ENCODE measurements at places on chromosomes 5 and 9.

DNA sequence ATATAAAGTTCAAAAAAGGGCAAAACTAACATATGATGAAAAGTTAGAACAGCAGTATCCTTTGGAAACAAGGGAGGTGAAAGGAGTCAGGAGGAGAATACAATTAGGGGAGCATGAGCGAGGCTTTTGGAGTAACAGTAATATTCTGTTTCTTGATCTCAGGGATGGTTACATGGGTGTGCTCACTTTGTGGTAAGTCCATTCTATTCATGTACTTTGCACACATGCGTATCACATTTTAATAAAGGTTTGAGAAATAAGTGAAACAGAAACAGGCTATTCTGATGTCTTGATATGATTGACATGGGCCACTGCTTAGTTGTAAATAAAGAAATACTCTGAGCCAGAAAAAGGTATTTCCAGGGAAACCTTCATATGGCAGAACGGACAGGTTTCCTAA lies 208.8 kb downstream of the SPOCK1 start:
- no peak for DNase-seq

DNA sequence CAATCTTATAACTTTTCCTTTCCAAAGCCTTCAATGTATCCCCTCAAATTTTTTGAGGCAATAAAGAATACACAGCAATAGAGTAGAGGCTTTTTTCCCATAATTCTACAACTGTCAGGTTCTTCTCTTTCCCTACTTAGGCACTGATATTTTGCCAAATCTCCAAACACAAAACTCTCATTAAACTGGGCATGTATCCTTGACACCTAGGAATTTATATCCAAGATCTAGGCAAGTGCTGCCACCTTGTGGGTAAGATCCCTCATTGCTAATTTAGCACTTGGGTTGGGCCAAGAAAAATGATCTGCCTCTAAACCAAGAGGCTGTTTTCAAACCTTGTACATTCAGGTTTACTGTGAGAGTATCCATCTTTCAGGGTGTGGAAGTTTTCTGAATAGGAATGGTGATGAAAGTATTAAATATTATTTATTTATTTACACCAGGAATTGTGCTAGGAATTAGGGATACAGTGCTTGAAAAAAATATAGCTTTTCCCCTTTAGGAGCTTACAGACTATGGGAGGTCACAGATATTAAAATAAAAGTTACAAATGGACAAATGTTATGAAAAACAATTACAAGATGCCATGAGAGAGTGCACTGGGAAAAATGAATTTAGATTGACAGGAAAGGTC lies 17.6 kb downstream of the TSTD2 start:
- no peak for DNase-seq

- no peak for DNase-seq
Measured at GRCh38 chr9:132998831-132999635, 20.5 kb downstream of the GFI1B start.

- no peak for DNase-seq
Measured at GRCh38 chr5:37975531-37975930, 135.7 kb upstream of the GDNF start.

DNA sequence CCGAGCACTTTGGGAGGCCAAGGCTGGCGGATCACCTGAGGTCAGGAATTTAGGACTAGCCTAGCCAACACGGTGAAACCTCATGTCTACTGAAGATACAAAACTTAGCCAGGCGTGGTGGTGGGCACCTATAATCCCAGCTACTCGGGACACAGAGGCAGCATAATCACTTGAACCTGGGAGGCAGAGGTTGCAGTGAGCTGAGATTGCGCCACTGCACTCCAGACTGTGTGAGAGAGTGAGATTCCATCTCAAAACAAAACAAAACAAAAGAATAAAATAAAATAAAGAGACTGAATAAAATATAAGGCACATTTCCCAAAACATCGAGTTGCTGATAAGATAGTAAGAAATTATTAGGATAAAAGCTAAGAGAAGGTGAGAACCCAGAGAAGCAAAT lies 32.3 kb upstream of the GLDC start:
- no peak for DNase-seq

GRCh38 chr5:151126199-151126645 lies 31.4 kb downstream of the ANXA6 start:
- peak; percentile 46 for DNase-seq

DNA sequence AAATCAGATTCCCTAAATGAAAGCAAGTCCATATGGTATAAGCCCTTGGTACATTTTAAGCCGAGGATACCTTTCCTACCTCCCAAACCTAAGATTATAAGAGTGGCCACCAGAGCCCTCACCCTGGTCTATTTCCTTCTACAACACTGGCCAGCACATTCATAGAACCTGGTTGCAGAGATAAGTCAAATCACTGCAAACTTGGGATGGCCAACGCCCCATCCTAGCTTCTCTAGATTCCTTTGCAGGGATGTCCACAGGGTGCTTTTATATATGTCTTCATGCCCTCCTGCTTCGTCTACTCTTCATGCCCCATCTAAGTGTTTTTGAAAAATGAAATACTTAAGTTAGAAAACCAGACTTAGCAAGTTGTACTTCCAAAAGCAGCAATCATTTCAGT lies 41.8 kb downstream of the SH3RF2 start:
- DNase-seq: no peak

DNA sequence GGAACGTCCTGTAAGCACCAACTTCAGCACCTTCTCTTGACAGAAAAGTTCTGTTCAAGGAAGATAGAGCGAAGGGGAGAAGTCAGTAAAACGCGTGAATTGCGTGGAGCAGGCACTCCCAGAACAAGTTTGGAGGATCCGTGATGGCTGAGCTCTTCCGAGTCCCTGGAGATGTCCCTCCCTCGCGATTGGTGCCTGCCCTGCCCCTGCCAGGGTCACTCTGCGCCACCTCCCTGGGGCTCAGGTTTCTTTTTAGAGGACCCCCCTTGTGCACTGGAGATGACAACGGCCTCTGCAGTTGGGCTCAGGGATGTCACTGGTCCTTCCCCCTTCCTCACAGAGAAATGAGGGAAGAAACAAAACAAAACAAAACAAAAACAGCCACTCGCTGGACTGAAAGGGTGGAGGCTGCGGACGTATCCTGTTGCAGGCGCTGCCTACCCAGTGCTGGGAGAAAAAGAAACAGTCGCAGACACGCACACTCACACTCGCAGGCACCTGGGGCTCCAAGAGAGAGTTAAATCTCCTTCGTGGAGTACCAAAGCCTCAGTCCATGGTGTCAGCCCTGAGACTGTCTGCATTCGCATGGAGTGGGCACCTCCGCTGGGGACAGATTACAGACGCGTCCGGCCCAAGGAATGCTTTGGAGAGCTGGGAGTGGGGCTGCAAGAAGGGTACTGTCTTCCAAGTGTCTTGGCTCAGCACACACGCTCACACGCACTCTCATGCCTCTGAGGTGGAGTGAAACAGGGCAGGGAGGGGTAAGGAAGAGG lies 512.7 kb downstream of the SLCO4C1 start:
- DNase-seq: no peak

- DNase-seq: no peak
Measured at GRCh38 chr5:138936-139335, 47.0 kb downstream of the PLEKHG4B start.

- DNase-seq: no peak
Measured at GRCh38 chr9:70554881-70555280, 140.4 kb upstream of the KLF9 start.

DNA sequence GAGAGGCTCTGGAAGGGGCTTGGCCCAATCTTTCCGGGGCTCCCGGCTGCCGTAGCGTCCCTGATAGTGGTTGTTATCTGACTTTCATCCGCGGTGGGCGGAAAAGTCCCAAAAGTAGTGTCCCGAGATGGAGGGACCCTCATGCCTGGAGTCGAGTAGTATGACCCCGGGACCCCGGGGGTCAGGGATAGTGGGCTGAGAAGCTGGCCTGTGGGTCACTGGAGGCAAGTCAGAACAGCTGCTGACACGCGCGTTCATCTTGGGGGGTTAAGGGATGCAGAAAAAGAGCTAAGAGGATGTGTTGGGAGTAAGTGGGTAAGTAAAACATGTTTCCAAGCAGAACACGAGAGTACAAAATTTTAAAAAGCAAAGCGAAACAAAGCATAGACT lies 123.4 kb downstream of the TMEM161B start:
- no peak for DNase-seq

- no peak for DNase-seq
Measured at GRCh38 chr9:135516132-135516860, 4.9 kb upstream of the LCN1 start.

DNA sequence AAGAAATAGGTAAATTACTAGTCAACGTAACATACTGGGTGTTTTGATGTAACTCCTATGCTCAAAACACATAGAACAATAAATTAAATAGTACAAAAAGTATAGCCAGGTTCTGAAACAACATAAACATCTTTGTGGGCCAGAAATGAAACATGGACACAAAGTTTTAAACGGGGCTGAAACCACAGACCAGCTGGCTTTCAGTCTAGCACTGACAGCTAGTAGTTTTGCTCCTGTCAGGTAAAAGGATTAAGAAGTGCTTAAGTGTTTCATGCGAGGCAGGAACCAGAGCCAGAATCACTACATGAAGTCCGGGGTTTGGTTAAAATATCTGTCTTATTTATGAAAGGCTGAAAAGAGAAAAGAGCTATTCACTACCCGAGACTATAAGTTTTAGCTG lies 19.5 kb downstream of the DCAF10 start:
- DNase-seq: no peak

GRCh38 chr5:170353011-170353761 lies 36.0 kb downstream of the KCNMB1 start:
- no peak for DNase-seq

DNA sequence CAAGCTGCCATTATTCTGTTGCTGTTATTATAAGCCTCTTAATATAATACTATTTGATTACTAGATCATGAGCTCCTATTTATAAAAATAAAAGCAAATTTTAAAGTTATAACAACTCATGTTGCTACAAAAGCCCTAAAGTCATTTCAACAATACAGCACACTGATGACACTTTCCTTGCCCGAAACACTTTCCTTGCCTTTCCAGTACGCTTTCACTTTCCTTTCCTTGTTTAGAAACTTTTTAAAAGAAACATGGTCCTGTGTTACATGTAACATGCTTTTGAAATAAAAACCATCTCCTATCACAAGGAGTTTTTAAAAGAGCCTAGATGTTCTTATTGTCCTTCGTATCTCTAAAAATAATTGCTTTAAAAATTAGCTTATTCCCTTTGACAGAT lies 688.4 kb downstream of the PTPRD start:
- DNase-seq: no peak

GRCh38 chr9:130010151-130010988 lies 32.6 kb downstream of the FNBP1 start:
- DNase-seq: peak; percentile 37

GRCh38 chr5:68032216-68032762 lies 183.3 kb upstream of the PIK3R1 start:
- no peak for DNase-seq

DNA sequence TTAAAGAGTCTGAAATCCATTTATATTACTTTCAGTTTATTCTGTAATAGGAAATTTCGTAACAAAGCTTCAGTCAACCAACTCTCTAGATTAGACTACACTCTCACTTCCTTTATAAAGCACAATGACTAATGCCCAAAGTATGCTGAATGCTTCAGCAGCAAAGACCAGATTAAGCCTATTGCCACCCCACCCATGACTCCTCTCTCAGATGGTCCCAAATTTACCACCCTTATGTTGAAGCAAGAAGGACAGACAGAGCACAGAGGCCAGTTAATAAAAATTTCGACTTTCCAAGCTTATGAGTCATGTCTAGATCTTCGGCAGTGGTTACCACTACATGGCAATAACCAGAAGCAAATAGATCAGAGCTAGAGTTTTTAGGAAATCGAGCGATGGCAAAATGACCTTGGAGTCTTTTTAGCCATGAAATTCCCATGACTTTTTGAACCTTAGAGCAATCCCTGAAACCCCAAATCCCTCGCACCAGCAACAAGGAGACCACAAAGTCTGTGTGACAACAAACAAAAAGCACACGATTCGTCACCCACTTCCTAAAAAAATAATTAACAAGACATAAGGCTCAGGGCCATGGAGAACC lies 287.8 kb upstream of the RASA1 start:
- DNase-seq: no peak

- no peak for DNase-seq
Measured at GRCh38 chr9:98132806-98133631, 14.0 kb upstream of the TRIM14 start.

DNA sequence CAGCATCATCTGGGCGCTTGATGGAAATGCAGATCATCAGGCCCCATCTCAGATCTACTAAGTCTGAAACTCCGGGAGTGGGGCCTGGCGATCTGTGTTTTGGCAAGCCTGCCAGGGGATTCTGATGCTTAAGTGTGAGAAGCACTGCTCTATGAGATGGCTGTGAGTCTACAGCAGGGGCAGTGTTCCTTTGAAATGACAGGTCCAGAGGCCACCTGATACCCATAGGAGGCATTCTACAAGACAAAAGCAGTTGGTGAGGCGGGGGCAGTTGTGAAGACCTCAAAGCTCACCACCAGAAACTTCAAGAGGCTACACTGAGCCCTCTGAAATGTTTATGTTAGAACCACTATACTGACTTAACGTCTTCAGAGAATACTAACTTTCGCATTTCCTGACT lies 86.9 kb upstream of the SPATA31D4 start:
- DNase-seq: no peak

DNA sequence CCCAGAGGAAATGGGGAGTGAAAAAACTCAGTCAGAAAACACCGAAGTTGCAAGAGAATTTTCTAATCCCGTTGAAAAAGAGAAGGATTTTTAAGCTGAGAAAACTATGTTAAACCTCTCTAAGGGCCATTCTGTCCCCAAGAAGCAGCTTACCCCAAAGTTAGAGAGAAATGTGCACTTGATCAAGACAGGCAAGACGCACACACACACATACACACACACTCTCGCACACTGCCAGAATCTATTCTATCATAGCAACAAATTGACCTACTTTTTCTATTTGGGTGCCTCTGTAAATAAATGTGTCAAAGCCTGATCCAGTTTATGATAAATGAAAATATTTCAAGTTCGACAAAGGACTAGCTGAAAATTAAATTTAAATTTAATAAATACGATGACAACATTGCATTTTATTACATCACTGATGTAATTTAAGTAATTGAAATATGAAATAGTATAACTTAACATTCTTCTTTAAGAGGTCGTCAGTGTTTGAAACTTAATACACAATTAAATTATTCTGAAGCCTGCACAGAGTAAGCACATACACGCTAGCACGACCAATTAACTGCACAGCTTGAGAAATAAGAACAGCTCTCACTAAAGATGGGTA lies 5.9 kb downstream of the NFIL3 start:
- no peak for DNase-seq

- no peak for DNase-seq
Measured at GRCh38 chr9:106880863-106881262, 17.9 kb downstream of the ZNF462 start.

DNA sequence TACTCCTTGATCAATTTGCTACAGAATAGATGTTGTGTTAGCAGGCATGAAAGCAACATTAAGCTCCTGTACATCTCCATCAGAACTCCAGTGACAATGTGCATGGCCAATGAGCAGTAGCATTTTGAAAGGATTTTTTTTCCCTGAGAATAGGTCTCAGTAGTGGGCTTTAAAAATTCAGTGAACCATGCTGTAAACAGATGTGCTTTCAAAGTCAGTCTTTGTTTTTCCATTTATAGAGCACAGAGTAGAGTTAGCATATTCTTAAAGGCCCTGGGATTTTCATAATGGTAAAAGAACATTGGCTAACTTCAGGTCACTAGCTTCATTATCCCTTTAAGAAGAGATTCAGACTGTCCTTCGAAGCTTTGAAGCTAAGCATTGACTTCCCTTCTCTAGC lies 150.8 kb downstream of the VPS13A start:
- DNase-seq: no peak

- DNase-seq: no peak
Measured at GRCh38 chr9:13971415-13971814, 342.5 kb downstream of the NFIB start.

- DNase-seq: no peak
Measured at GRCh38 chr9:36986468-36987408, 47.3 kb downstream of the PAX5 start.

All from activated T-helper 1 cell treated with anti-CD3 and anti-CD28 coated beads, Interleukin-2, amount 50 U/mL, for 16 hours (primary cell).